Effector memory CD8-positive, alpha-beta T cell (primary cell): ENCODE measurements at places on chromosomes 6 and 20.

DNA sequence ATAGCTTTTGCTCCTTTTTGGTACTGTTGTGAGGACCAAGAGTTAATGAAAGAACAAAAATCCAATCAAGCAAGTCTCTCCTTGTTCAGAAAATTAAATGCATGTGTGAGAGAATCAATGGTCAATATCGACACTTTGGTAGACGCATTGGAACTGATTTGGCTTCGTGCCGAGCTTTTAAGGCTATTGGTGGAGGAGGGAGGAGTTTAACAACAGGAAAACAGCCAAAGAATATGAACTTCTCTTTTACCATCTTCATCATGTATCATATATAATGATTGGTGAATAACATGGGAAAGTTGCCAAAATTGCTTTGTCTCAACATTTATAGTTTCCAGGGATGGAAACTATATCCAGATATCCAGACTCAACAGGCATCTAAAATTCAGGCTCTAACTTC, 266.5 kb upstream of the CITED2 start:
- no peak for DNase-seq

- DNase-seq: no peak
Observed at GRCh38 chr20:347317-347639, 367 bp downstream of the NRSN2 start.

- DNase-seq: no peak
Observed at GRCh38 chr6:97025088-97025487, 100.6 kb downstream of the KLHL32 start.

- no peak for DNase-seq
Observed at GRCh38 chr6:6559994-6560570, 28.4 kb upstream of the LY86 start.

DNA sequence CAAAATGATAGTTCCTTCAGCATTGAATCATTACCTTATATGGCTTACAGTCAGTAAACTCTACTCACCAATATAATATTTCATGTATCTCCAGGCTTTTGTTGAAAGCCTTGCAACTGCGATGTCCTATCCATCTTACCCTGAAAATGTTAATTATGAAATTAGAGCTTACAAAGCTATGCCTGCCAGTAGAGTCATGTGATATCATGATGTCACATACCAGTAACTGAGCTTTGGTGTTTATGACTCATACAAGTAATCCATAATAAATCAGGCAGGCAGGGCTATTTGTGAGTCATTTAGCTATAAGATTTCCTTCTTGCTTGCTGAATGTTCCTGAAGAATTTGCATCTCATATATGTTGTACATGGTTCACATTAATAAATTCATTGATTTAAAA, 44.9 kb upstream of the FAM83B start:
- DNase-seq: no peak

DNA sequence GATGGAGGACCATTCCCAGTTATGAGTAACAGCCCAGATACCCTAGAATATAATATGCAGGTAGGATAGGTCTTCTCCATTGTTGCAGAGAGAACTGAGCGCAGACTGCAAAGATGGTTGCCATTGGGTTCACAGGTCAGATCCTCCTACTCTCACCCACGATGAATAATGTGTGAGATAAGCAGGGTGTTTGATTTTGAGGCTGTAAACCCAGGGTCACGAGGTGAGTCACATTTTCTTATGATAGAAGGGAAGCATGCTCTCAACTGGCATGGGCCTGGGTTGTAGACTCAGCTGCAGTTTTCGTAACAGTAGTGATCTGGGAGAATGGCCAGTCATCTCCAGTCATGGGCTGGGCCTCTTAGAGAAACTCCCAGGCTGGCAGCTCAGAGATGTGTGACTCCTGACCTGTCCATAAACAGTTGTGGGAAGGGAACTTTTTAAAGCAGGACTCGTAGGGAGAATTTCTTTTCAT, 74.2 kb downstream of the CD164 start:
- DNase-seq: no peak

DNA sequence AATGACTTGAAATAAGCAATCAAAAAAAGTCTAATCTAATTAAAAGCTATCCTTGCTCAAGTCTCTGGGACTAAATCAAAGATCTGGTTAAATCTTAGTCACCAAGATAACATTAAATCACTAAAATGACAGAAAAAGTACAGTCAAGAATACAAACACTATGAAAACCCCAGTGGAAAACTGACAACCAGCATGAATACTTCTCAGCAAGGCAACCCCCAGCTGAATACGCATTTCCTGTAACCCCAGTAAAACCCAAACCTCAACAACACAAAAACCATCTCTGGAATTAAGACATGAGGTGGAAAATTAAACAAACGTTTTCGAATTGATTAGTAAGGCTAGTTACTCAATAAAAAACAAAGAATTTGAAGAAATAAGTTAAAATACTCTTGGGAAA, 23.7 kb upstream of the ZC3H12D start:
- no peak for DNase-seq

- peak; percentile 11 for DNase-seq
Observed at GRCh38 chr6:138815797-138816528, 20.1 kb downstream of the ECT2L start.

DNA sequence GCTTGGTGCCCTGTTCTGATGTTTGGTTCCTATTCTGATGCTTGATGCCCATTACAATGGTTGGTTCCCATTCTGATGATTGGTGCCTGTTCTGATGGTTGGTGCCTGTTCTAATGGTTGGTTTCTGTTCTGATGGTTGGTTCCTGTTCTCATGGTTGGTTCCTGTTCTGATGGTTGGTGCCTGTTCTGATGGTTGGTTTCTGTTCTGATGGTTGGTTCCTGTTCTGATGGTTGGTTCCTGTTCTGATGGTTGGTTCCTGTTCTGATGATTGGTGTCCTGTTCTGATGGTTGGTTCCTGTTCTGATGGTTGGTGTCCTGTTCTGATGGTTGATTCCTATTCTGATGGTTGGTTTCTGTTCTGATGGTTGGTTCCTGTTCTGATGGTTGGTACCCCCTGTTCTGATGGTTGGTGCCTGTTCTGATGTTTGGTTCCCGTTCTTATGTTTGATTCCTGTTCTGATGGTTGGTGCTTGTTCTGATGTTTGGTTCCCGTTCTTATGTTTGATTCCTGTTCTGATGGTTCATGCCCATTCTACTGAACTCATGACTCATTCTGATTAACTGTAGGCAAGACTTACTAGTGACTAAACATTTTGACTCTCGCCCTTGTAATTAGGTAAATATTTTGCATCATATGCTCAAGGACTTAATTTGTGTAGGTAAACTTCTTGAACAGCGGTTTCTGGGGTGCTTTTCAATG, 146.2 kb downstream of the DLL1 start:
- no peak for DNase-seq

DNA sequence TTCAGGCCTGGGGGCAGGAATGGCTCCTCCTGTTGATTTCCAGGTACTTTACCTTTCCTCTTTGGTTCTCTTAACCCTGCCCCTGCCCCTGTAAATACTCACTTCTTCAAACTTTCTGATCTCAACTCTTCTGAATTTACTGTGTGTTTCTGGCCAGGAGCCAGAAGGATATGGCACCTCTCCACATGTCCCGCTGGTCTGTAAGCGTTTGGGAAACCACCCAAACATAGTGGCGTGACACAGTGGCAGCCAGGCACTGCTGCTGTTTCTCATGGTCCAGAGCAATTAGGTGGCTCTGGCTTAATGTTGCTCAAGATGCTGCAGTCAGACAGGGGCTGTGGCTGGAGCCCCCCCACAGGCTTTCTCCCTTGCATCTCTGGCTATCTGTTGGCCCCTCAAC, 374.5 kb downstream of the RNGTT start:
- DNase-seq: no peak

DNA sequence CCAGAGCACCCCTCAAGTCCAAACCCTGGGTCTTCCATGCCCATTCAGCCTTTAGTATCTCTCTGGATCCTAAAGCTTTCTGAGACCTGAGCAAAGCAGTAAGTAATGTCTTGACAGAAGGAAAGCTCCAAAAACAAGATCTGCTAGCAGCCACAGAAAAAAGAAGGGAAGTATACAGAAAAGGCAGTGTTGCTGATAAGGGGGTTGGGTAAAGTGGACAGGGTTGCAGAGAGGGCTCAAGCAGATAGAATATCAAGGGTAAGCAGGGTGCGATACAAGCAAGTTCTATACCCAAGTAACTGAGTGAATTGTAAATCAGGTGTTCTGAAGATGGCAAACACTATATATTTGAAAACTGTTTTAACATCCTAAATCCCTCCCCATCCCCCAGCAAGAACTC, 113.4 kb upstream of the CARMIL1 start:
- DNase-seq: no peak

GRCh38 chr6:53481323-53481722, 63.6 kb downstream of the GCLC start:
- no peak for DNase-seq

DNA sequence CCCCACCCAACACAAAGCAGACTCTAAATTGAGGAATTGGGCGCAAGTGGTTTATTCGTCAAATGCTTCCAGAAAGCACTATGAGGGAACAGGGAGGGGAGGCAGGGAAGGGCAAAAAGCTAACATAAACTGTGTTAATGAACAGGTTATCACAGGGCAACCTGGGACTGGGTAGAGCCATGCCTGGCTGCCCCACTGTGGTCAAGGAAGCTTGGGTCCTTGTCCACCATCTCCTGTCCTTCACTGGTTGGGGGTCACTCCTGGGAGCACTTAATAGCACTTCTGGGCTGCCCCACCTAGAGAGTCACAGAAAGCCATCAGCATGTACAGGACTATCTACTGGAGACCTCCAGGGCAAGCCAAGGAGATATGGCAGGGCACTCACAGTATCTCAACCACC, 102.3 kb downstream of the LINC00237 start:
- DNase-seq: no peak

GRCh38 chr6:7479801-7480266, 61.6 kb upstream of the DSP start:
- no peak for DNase-seq

DNA sequence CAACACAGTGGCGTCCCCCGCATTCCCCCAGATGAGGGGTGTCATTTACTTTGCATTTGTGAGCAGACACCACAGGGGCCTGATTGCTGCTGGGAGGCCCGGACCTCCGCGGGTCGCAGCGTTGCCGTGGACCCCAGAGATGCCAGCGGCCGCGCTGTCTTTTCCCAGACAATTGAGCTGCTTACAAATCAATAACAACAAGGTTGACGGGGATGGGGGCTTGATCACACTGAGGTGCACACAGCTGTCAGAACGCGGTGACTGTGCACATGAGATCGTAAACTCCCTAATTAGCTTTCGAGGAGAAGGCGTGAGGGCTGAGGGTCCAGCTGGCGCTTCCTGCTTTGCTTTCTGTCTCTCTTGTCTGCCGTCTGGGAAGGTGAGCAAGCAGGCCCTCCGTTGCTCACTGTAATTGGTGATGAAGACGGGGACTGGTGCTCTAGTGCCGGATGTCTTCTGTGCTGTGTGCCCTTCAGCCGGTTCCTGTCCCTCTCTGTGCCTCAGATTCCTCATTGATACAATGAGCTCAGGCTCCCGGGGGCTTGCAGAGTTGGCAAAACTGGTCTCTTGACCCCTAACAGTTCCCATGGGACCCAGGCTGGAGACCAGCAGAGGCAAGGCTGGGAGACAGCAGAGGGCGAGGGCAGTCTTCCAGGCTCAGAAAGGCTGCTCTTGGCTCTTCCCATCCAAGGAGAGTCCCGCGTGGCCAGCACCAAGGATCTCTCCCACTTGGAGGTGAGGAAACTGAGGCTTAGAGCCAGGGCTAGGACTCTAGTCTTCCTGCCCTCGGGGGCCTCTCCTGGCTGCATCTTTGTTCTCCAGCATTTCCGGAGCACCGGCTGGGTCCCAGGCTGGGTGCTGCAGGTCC, 126.0 kb upstream of the PMEPA1 start:
- DNase-seq: no peak

DNA sequence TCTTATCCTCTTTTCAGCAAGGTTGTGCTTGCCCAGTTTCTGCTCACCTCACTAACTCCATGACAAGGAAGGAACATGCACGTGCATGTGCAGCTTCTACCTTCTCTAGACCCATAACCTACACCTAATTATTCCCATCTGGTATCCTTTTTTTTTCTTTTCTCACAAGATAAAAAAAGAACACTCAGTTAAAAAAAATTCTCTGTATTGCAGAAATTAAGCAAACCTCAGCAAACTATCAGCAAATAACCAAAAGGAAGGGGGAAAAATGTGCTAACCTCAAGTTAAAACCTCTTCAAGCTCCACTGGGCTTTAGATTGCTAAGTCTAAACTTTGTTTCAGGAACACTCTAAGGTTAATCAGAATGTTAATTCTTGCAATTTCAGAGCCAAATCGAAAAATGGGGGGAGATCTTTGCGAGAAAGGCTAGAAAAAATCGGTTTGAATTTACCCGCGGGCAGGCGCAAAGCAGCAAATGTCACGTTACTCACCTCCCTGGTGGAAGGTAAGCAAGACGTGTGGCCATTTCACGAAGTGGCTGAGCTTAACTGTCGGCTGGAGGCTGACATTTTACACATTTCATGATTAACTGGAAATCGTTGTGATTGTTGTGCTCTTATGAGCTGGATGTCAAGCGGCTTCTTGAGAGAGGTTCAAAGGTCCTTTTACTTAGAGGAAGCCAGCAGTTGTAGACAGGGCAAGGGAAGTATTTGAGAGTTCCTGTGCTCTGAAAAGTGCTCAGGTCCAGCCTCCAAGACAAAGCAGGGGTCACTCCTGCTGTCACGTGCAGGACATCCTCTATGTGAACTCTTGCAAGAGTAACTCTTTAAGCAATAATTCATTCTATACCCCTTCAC, 19.1 kb downstream of the TFAP2B start:
- DNase-seq: no peak

GRCh38 chr6:26251354-26252076, 113.5 kb upstream of the BTN3A2 start:
- DNase-seq: peak; percentile 35

DNA sequence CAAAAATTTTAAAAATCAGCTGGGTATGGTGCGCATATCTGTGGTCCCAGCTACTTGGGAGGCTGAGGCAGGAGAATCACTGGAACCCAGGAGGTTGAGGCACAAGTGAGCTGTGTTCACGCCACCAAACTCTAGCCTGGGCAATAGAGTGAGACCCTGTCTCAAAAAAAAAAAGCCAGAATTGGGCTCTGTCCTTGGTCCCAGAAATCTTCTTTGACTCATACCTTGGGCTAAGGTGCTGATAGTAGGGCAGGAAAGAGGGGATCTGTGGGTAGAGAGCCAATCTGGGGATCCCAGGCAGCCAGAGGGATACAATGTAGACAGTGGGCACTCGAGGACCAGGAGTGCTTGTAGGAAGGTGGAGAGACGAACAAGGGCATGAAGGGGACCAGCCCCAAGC, 13.3 kb downstream of the ETV7 start:
- no peak for DNase-seq

- DNase-seq: peak; percentile 15
Observed at GRCh38 chr6:46325561-46326530, 155.1 kb upstream of the ENPP5 start.

DNA sequence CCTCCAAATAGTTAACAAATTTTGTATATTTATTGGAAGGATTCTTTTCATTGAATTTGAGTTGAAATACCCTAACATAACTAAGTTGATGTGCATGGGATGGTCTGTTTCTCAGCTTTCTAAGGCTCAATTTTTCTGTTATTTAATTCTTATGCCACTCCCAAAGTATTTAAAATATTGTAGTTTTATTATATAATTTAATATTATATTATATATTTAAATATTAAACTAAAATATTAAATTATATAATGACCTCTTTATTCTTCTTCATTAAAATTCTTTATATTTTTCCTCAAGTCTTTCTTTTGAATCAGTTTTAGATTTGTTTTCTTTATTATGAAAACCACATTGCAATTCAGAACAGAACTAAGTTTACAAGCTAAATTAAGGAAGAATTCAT, 194.7 kb downstream of the TFAP2B start:
- DNase-seq: no peak

- DNase-seq: no peak
Observed at GRCh38 chr6:165630544-165630953, 32.5 kb downstream of the PDE10A start.
